ENCODE measurements at places on chromosomes 12 and 14.
A peak's percentile ranks its signal among the peaks of the same experiment; 100 is the strongest.

GRCh38 chr12:114659084-114659483 is 24.9 kb downstream of the TBX3 start:
- DNase-seq = no peak

GRCh38 chr12:108609537-108610335 is 11.9 kb upstream of the TMEM119 start:
- no peak for DNase-seq

DNA sequence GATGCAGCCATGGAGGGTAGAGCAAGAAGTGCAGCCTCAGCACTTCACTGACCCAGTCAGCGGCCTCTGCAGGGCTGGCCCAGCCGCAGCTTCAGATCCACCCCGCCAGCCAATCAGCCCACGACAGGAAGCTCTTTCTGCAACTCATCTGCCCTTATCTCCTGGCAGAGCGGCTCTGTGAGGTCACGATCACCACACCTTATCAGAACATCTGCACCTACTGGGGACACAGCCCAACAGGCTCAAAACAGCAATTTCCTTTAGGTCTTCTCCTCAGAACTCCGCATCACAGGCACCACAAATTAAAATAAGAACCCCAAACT is 287.3 kb downstream of the BCL11B start:
- no peak for DNase-seq

DNA sequence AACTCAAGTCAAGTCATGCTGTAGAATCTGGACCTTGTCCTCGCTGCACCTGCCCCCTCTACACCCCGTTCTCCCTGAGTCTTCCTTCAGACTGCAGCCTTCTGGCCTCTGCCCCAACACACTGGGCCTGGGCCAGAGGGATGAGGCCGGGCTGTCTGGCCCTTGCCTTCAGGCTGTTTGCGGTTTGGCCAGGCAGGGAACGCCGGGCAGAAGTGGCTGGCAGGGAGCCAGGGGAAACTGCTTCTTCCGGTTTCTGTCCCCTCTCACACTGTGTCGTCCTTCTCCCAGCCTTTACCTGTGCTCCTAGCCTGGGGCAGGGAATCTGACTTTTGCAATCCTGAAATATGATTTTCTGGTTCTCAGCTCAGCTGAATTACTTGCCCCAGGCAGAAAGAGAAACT is 13.5 kb downstream of the DGLUCY start:
- DNase-seq = peak; percentile 61

GRCh38 chr12:1918884-1919236 is 408 bp upstream of the CACNA2D4 start:
- no peak for DNase-seq

DNA sequence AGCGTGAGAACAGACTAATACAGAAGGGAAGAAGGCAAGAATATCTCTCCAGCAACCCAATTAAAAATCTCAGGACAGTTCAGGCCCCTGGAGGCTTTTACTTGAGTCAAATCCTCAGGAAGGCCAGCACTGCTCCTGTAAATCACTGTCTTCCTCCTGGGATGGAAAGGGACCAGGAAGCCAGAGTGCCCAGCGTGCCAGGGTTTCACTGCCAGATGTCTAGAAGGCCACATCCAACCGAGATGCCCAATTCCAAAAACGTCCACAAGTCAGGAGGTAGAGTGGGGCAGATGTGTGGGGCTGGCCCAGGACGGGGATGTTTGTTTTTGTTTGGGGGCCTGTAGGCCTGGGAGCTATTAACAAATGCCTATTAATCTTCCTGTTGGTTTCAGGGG is 332.0 kb downstream of the MED13L start:
- DNase-seq = no peak

DNA sequence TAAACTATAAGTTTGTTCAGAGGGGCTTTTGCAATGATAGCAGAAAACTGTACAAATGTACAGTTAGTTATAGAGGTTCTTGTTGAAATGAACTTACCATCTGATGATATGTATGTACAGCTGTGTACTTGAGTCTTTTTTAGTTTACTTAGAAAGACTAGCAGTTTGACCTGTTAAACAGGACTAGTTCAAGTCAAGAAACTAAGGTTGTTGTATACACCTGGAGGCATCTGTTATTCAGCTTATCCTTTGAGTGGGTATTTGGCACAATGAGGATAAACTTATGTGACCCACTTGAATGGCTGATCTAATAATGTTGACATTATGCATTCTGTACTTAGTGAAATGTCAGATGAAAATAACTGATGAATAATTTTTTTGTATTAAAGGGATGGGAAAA is 13.4 kb downstream of the MTERF2 start:
- DNase-seq = no peak

GRCh38 chr12:65681226-65681625 is 143.1 kb upstream of the HMGA2 start:
- DNase-seq = no peak

GRCh38 chr12:34342048-34342447 is 319.8 kb downstream of the ALG10 start:
- DNase-seq = no peak

DNA sequence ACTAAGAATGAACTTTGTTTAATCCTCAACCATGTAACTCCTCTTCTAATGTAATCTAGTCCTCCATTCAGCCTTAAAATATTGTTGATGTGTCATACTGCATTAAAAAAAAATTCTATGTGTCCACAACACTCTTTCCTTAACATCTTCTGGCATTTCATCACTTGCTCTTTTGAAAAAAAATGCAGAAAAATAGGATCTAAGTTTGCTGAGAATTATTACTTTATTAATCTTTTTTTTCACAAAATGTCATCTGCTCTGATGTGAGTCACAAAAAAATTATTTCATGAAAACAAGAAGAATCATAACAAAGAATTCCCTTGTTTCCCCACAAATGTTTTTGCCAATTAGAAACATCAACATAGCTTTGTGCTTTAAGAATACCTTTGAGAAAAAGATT is 410.1 kb upstream of the MGAT4C start:
- DNase-seq = no peak

- no peak for DNase-seq
Observed at GRCh38 chr12:19074700-19075099, 54.8 kb upstream of the PLEKHA5 start.

- no peak for DNase-seq
Observed at GRCh38 chr12:77720258-77720657, 110.4 kb upstream of the NAV3 start.

- no peak for DNase-seq
Observed at GRCh38 chr12:50517421-50518048, 12.8 kb downstream of the DIP2B start.

DNA sequence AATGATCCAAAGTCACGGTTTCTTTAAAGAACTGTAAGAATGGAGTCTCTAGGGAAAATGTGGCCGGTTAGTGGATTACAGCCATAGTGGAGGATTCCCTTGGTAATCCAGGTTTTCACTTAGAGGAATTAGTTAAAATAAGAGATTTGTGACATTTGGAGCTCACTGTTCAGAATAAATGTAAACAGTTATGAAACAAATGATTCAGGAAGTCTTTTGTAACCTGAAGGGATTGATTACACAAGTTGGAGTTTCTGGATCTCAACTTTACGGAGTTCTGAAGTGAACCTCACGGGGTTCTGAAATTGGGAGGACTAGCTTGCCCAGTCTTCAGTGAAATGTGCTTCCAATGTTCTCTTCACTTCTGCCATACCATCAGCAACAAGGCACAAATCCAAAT is 234.4 kb upstream of the FKBP4 start:
- no peak for DNase-seq

- no peak for DNase-seq
Observed at GRCh38 chr14:65356327-65356836, 56.1 kb upstream of the FUT8 start.

DNA sequence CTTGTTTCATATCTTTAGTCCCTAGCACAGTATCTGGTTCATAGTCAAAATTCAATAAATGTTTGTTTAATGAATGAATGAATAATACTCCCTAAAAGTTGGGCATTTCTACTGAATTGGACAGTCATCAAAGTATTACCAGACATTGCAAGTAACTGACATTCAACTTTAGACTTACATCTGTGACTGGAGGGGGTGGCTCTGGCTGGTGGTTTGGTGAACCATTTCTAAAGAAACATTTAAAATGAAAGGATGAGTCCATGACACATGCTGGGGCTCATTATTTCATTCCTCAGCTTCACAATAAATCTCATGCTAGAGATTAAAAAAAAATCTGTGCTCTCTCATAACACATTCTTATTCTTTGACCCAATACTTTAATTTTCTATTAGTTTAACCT is 20.6 kb upstream of the CSRNP2 start:
- DNase-seq = no peak

DNA sequence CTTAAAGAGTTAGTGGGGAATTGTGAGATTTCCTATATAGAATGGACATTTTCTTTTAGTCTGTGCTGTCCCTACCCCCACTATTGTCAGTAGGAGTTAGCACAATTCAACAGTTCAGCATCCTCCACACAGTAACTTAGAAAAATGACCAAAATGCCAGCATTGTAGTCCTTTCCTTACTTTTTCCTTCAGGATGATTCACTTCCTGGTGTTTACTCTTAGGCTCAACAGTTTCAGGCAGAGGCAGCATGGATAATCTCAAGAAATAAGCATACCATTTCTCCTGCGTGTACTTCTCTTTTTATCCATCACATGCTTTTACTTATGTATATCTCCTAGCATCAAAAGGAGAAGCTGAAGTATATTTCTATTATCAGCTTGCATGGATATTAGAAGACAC is 683.4 kb downstream of the SLC16A7 start:
- DNase-seq = no peak

- DNase-seq = no peak
Observed at GRCh38 chr12:55637467-55637866, 775 bp downstream of the OR10P1 start.

DNA sequence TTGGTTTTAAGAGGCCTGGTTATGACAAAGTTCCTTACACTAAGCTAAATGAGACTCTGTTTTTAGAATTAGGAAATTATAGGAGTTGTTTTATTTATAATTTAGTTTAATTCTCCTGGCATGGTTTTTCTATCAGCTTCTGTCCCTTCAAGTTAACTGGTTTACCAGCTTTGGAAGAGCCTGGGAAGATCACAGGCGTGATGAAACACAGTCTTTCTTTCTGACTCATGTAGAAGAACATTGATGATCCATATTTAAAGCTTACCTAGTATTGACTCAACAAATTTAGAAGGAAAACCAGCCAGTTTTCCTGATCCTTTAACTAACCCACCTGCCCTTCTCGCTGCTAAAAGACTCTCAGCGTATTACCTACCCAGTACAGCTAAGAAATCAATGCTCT is 155.2 kb downstream of the TGFB3 start:
- DNase-seq = no peak

DNA sequence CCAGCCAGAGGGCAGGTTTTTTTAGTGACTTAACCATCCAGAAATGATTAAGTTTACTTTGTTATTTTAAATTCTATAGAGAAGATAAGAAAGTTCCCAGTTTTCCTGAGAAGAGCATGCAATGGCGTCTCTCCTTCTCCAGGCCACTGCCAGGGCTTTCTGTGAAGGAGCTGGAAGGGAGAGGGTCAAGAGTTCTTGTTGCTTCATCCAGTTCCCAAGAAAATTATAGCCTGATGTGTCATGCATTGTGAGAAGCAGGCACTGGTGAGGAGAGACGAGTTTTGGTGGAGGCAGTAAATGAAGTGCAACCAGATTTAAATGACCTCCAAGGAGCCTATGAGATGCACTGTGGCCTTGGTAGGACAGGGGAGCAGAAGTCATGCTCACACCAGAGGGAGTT is 14.2 kb downstream of the ELK3 start:
- DNase-seq = no peak

GRCh38 chr12:14364583-14365271 is 755 bp upstream of the ATF7IP start:
- DNase-seq = no peak

GRCh38 chr14:69260190-69260860 is 367 bp downstream of the GALNT16 start:
- DNase-seq = no peak

GRCh38 chr14:90615517-90616060 is 200.6 kb downstream of the TTC7B start:
- no peak for DNase-seq

All from NCI-H2029 treated with DMSO at 0.1 percent for 48 hours (cell line).